ENCODE measurements at places on chromosomes 4 and X.

- no peak for DNase-seq
Measured at GRCh38 chrX:6983207-6983955, 164.1 kb upstream of the STS start.

GRCh38 chr4:109046471-109047201, 255.8 kb downstream of the COL25A1 start:
- peak; percentile 98 for DNase-seq

GRCh38 chr4:94504545-94504944, 52.8 kb downstream of the PDLIM5 start:
- no peak for DNase-seq

DNA sequence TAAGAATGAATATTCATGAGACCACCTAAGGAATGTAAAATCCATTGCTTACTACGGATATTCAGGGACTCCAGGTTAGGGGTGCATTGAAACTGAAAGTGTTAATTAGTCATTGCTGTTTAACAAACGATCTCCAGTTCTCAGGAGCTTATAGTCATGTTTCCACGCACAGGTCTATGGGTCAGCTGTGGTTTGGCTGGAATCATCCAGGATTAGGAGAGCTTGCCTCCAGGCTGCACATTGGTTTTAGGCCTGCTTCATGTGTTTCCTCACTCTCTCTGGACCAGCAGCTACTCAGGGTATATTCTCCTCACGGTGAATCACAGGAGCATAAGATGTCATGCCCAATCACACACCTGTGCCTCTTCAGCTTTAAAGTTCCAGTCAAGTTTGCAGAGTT, 98.9 kb downstream of the ATXN3L start:
- no peak for DNase-seq

DNA sequence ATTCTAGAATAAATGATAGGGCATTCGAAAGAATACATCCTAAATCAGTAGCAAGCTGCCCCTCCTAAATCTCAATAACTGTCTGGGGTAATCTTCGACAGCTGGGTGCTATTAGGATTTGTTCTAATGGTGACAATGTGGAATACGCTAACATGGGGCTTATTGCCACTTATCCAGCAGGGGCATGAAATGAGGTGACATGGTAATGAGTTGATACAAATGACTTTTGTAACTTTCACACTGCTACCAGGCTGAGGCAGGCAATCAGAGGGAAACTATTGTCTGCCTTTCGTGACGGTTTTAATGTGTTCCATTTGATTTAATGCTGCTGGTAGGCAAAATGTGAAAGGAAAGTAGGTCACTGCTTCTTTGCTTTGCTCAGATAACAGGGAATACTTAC, 1047.4 kb upstream of the PABPC4L start:
- DNase-seq = no peak

DNA sequence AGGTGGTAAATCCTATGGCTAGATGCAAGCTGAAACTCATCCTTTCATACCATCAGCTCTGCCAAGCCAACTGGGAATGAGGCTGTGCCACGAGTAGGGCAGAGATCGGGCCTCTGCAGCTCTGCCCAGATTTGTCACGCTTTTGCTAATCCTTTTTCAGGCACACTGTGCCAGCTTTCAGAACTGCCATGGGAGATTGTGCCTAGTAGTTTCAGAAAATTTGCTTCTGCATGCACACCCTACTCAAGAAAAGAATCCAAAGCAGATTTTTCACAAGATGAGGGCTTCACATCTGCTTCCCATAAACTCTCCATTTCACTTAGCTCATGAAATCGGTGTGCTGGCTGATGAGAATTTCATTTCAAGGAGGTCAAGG, 3.3 kb upstream of the ADH7 start:
- DNase-seq = no peak

- peak; percentile 55 for DNase-seq
Measured at GRCh38 chr4:105624530-105624929, 72.1 kb downstream of the ARHGEF38 start.

- no peak for DNase-seq
Measured at GRCh38 chr4:9143421-9144080, 26.7 kb upstream of the FAM90A26 start.

GRCh38 chr4:72366601-72367000, 202.4 kb downstream of the ADAMTS3 start:
- DNase-seq = no peak

DNA sequence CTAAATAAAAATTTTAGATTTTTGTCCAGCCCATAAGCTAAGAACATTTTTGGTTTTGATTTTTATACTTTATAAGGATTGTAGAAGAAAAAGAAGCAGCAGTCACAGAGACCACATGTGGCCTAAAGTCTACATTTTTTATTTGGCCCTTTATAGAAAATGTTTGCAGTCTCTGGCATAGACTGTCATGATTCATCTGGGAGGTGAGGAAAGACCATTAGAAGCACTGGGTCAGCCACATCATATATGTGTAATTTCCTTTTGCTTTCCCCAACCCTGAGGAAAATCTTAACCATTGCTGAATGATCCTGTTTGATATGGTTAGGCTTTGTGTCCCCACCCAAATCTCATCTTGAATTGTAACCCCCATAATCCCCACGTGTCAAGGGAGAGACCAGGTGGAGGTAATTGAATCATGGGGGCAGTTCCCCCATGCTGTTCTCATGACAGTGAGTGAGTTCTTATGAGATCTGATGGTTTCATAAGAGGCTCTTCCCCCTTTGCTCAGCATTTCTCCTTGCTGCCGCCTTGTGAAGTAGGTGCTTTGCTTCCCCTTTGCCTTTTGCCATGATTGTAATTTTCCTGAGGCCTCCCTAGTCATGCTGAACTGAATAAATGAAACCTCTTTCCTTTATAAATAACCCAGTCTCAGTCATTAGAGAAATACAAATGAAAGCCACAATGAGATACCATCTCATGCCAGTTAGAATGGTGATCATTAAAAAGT, 12.1 kb upstream of the COPS4 start:
- peak; percentile 10 for DNase-seq

DNA sequence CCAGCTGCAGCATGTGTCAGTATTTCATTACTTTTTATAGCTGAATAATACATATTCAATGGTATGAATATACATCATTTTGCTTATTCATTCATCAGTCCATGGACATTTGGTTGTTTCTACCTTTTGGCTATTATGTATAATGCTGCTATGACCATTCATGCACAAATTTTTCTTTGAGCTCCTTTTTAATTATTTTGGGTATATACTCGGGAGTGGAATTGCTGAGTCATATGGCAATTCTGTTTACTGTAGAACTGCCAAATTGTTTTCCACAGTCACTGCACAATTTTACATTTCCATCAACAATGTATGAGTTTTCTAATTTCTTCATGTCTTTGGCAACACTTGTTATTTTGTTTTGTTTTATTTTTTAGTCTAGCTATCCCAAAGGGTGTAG, 405.9 kb upstream of the PITX2 start:
- DNase-seq = no peak

GRCh38 chr4:102348701-102349100, 3.4 kb upstream of the SLC39A8 start:
- no peak for DNase-seq

- no peak for DNase-seq
Measured at GRCh38 chr4:60905162-60905561, 295.0 kb upstream of the ADGRL3 start.

- DNase-seq = no peak
Measured at GRCh38 chrX:148929686-148930085, 429.3 kb downstream of the AFF2 start.

GRCh38 chr4:178296669-178297068, 854.4 kb upstream of the AGA start:
- no peak for DNase-seq

DNA sequence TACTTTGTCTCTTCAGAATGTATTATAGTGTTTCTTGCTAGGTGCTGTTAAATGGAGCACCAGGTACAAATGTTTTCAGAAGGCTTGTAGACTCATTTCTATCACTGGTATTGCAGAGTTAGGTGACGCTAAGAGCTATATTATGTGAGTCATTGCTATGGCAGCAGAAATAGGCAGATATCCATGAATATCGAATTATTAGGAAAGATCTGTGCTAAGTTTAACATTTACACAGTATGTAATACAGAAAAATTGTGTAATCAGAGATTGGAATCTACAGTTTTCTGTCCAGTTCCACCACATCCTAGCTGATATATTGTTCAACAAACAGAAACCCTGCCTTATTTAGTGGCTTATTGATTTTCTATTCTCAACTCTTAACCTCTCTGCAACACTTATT, 1025.5 kb downstream of the STIM2 start:
- DNase-seq = peak; percentile 5

DNA sequence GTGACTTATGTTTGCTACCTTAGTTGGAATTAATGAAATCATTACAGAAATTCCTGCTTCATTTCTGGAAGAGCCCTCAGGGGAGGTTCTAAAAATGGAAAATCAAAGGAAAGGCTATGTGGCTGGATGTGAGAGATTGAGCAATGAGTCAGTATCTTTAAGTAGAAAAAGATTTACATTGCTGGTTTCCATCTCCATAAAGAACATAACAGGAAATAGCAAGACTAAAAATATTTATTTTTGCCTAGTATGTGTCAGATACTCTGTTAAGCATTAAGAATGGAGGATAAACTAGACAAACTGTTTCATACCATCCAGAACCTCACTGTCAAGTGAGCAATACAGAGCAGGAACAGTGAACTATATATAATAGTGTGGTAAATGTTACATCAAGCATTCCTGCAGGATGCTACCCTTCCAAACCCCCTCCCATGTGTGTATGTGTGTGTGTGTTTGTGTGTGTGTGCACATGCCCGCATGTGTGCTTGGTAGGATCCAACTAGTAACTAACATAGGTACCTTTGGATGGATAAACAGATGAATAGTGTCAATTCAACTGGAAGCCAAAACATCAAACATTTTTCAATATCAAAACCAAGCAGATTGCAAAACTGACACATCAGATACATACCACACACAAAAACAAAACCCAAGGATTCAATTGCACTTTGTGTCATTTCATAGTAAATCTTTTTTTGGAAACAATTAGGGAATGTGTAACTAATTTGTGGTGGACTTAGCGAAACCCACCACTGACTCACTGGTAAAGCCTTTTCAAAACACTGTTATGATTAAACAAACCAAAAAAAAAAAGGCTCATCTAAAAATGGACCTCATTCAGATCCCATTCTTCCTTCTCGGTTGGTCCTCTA, 223.4 kb downstream of the SHROOM3 start:
- peak; percentile 4 for DNase-seq

- no peak for DNase-seq
Measured at GRCh38 chr4:16583764-16584163, 314.7 kb downstream of the LDB2 start.

GRCh38 chr4:112563431-112564200, 47.6 kb upstream of the NEUROG2 start:
- DNase-seq = peak; percentile 53

DNA sequence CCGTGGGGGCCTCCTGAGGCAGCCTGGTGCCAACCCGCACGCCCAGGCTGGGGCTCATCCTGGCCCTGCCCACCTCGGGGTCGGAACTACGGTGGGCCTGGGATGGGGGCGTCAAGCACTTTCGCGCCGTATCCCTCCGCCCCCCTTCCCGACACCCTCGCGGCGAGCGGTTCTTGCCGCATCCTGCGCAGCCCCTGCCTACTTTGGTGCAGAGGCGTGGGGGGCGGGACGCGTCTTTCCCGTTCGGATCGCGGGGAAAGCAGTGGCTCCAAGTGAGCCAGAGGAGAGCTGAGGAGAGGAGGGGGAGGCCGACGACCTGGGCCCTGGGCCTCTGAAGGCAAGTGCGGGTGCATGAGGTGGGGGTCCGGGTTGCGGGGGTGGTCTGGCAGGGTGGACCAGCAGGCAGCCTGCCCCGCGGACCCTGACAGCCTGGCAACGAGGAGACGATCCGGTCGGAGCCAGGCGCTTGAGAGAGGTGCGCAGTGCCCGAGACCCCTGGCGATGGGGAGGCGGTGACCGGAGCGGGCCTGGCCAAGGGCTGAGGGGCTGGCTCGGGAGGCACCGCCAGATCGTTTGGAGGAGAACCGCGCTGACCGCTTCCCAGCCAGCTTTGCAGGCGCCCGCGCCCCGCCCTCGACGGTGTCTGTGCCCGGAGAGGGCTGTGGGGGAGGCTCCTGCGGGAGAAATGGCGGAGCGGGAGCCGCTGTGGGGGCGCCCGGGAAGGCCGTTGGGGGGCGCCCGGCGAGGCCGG, at the start of gene GPRASP2:
TSS of gene GPRASP2 (plus strand) at position 233 of the 751 bp plus-strand sequence. CDS start 2,422 bp downstream, outside the sequence.
- no peak for DNase-seq

- no peak for DNase-seq
Measured at GRCh38 chr4:159864337-159864736, 761.5 kb downstream of the RAPGEF2 start.

GRCh38 chr4:94507708-94508107, 56.0 kb downstream of the PDLIM5 start:
- DNase-seq = no peak

GRCh38 chr4:140947506-140947905, 185.8 kb downstream of the RNF150 start:
- no peak for DNase-seq

DNA sequence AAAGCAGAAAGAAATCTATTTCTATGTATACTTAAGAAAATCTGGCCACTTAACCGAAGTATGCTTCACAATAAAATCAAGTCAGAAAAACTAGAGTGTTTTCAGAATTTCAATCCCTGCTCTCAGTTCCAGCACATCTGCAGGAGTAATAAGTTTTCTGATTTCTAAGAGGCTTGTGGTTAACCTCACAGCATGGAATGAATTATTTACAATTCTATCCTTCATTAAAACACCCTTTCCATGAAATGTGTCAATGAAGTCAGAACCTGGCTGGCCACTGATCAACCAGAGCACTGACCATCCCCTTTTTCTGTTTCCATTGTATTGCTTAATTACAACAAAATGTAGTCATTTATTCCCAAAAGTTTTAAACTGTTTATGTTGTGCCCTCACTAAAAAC, 781.4 kb upstream of the INTU start:
- no peak for DNase-seq

DNA sequence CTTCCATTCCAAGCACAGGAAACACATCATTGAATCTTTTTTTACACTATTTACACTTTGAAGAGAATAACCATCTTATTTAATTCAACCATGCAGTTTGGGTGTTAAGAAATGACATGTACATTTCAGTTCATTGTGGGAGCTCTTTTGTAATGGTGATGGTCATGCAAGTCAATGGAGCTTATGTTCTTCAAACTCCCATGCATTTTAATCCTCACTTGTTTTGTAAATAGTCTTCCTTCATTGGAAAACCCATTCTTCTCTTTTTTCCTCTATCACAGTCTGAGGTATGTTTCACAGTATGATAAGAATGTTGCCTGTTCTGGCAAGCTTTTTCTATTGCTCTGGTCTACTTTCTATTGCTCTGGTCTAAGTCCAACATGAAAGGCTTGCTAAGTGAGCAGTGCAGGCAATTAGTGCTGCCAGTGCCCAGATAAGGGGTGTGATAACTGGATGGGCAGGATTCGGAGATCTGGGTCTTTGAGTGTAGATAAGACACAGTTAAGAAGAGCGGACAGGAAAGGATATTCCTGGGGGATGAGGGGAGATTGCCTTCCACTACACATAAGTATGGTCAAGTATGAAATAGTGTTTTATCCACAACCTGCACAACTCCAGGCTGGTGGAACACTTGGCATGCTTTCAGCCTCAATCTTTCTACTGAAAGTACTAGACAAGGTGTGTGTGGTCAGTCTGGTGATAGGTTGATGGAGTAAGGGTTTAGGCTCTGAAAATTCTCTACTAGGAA, 17.1 kb downstream of the AFP start:
- no peak for DNase-seq

GRCh38 chrX:109936114-109936513, 66.8 kb upstream of the TMEM164 start:
- DNase-seq = no peak

GRCh38 chr4:23033796-23034195, 341.1 kb downstream of the GBA3 start:
- no peak for DNase-seq

GRCh38 chrX:107273795-107274194, 67.4 kb downstream of the DNAAF6 start:
- DNase-seq = no peak

GRCh38 chrX:136666088-136666487, 18.1 kb downstream of the CD40LG start:
- peak; percentile 58 for DNase-seq
